ENCODE measurements at places on chromosomes 3 and 15.
A peak's percentile ranks its signal among the peaks of the same experiment; 100 is the strongest.

- DNase-seq = no peak
Observed at GRCh38 chr15:95303713-95304112, 1026.8 kb upstream of the NR2F2 start.

DNA sequence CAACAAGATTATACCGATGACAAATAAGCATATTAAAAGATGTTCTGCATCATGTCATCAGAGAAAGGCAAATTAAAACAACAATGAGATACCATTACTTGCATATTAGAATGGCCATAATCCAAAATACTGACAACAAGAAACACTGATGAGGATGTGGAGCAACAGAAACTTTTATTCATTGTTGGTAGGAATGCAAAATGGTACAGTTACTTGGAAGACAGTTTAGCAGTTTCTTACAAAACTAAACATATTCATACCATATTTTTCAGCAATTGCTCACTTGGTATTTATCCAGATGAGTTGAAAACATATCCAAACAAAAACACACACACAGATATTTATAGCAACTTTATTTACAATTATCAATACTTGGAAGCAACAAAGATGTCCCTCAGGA, 160.9 kb upstream of the MME start:
- DNase-seq = no peak

GRCh38 chr3:178170698-178171535, 365.3 kb upstream of the KCNMB2 start:
- peak; percentile 20 for DNase-seq

- no peak for DNase-seq
Observed at GRCh38 chr3:130671545-130672312, 74.9 kb downstream of the PIK3R4 start.

DNA sequence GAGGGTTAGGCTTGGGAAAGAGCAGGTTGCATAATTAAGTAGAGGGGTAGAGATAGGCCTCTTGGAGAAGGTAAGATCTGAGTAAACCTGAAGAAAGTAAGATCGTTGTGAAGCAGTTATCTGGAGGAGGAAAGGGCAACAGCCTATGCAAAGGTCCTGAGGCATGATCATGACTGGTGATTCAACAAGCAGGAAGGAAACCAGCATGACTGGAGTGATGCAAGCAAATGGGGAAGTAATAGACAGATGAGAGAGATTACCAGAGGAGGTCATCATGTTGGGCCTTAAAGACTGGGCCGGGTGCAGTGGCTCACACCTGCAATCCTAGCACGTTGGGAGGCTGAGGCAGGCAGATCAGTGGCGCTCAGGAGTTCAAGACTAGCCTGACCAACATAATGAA, 360.2 kb downstream of the EPHB1 start:
- no peak for DNase-seq

GRCh38 chr15:81113204-81113657, 20.8 kb upstream of the CFAP161 start:
- DNase-seq = no peak

DNA sequence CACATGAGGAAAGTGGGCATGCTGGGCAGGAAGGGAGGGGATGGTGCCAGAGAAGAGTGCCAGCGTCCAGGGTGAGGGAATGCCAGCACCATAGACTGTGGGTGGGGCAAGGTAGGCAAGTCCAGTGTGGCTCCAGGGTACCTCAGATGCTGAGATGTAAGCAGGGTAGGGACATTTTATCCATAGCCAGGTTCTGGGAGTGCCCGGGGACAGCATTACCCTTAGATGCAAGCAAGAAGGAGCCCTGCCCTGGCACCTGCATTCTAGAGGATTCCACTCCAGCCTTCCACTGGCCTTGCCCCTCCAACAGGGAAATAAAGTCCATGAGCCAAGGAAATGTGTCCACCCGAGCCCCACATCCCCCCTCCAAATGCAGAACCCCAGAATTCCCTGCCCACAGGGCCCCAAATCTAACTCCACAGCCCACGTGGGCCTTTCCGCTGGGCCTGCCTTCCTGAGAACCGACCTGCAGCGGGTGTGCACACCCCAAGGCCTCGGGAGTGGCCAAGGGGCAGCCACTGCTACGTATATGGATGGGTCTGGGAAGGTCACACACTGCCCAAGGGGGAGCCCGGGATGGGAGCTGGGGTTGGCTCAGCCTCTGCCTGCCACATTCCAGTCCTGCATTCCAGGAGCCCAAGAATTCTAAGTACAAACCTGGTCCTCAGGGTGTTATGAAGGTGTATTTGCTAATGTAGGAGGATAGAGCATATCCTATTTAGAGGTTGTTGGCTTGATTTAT, 20.3 kb upstream of the CYP11A1 start:
- no peak for DNase-seq

GRCh38 chr3:105521770-105522169, 155.1 kb downstream of the ALCAM start:
- no peak for DNase-seq

DNA sequence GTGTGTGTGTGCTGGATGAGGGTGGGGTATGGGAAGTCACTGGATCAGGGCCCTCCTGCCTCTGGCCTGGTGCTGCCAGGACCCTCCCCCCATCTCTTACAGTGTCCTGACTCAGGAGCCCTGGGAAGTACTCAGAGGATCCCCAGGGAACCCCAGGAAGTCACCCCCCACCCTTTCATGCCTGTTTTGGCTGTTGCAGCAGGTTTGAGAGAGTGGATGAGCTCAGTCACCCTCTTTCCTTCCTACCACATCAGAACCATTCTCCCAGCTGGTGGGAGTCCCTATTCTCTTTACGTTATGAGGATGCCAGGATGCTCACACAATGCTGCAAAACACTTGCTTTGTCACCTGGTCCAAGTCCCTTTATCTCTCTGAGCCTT, 59.0 kb downstream of the BDH1 start:
- no peak for DNase-seq

DNA sequence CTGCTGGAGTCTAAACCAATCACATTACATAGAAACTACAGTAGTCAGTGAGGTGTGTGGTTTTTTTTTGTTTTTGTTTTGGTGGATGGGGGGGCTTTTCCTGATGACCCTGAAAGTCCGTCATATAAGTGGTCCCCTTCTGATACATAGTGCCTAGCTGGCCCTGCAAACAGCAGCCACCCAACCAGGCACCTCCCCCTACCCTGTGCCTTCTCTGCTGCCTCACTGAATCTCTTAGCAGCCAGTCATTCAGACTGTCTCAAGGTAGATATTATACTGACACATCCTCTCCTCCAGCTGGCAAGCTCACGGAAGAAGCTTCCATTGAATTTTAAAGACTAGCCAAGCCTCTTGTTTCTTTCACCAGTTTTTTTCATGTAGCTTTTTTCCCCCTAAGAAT, 21.4 kb downstream of the SYN2 start:
- DNase-seq = no peak

- no peak for DNase-seq
Observed at GRCh38 chr3:169391672-169392071, 271.8 kb downstream of the MECOM start.

DNA sequence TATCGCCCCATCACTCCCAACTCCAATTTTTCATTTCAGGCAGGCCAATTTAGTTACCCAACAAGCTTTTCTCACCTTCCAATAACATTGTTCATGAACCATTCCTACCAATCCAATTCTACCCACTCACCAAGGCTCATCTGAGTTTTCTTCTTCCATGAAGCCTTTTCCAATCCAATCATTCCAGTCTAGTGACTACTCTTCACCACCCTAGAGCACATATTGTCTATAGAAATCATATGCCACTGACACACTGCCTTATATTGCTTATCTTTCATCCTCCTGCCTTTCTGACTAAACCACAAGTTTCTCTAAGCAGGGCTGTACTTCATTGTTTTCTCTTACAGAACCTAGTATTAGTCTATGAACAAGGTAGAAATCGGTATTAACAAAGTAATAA, 11.4 kb downstream of the CCDC14 start:
- no peak for DNase-seq

DNA sequence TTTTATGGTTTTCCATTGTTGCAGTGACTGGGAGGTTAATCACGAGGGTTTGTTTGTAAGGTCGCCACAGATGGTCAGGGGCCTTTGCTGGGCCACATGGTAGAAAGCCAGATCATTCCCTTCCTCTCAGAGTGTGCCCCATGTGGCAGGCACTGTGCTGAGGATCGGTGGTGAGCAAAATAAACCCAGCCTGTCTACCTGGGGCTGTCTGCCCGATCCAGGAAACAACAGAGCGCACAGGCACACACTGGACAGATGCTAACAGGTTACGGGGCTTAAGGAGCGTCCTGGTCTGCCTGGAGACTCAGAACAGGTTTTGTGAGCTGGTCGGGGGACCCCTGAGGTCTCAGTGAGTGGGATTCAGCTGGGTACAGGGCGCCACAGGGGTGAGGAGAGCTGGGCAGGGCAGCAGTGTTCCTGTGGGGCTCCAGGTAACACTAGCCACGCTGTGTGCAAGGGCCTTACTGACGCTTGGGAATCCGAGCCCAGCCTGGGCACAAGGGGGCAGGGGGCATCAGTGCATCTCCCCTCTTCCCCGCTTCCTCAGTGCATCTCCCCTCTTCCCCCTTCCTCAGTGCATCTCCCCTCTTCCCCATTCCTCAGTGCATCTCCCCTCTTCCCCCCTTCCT, 136.4 kb downstream of the DNAJB8 start:
- no peak for DNase-seq

DNA sequence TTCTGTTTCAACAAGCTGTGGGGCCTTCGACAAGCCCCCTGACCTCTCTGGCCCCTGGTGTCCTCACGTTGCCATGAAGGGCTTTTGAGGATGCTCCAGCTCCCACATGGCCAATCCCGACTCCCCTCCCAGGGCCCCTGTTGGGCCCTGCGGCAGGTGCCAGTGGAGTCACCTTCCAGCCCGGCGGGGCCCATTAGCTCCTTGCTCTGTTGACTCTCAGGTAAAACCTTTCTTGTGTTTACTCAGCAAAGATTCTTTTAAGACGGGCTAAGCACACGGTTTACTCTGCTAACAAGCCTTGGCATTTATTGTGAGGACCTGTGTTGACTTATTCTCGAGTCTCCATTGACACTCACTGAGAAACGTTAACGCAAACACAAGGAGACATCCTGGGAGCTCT, 15.0 kb downstream of the RPLP1 start:
- DNase-seq = no peak

- peak; percentile 68 for DNase-seq
Observed at GRCh38 chr3:178320456-178321351, 215.5 kb upstream of the KCNMB2 start.

- no peak for DNase-seq
Observed at GRCh38 chr3:17166369-17166768, 281.6 kb downstream of the PLCL2 start.

DNA sequence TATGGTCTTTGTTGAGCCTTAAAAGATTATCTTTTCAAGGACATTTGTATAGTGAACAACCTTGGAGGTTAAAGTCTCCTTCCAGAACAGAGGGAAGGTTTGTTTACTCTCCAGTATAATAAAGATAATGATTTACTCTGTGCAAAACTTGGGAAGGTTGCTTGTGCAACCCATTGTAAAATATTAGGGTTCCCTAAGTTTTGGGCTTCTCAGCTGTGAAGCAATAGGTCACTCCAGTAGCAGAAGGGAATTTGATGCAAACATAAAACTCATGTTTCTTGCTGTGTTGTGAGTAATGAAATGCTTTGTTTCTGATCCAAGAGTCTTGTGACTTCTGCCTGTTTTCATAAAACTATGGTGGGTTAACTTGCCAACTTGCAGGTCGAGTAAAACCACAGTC, 177.5 kb downstream of the SUCNR1 start:
- DNase-seq = no peak

GRCh38 chr3:129612534-129613366, 6.3 kb upstream of the PLXND1 start:
- DNase-seq = no peak

DNA sequence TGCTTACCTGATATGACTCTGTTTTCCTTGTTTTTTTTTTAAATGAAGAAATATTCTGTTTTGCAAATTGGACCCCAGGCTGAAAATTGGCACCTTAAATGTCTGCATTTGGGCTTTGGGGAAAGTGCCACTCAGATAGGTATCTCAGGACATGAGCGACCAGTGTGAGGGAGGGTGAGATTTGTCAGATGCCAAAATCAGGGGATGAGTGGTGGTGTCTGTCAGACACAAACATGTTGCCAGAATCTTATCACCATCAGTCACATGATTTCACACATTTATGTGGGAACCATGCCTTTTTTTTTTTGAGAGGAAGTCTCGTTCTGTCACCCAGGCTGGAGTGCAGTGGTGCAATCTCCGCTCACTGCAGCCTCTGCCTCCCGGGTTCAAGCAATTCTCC, 75.6 kb upstream of the OSBPL11 start:
- DNase-seq = no peak

GRCh38 chr3:8460050-8460708, 41.4 kb upstream of the LMCD1 start:
- DNase-seq = no peak

DNA sequence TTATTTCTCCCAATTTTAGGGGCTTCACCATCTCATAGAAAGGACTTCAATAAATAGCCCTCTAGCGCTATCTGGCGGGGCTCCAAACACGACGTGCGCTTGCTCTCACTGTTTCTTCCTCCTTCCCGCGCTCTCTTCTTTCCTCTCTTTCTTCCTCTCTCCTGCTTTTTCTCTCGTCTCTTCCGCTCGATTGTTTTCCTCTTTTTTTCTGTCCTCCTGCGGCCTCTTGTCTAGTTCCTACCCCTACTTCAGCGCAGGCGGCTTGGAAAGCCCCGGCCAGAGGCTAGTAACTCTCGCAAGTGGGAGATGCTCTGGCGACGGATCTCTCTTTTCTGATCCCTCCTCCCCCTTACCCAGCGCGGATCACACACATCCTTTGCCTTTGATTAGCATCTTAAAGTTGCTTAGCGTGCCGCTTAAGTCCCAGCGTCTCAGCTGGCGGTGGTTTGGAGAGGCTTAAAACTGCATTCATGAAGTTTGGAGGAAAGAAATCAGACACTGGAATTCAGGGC, 6.2 kb upstream of the MEIS2 start:
- no peak for DNase-seq

- DNase-seq = no peak
Observed at GRCh38 chr15:25596644-25597562, 158.1 kb upstream of the UBE3A start.
